ENCODE measurements at places on chromosomes 1 and 21. TPM values are rescaled to one million over a fixed set of nuclear protein-coding genes. Genes with fewer than 3 reads are reported as not detected.

DNA sequence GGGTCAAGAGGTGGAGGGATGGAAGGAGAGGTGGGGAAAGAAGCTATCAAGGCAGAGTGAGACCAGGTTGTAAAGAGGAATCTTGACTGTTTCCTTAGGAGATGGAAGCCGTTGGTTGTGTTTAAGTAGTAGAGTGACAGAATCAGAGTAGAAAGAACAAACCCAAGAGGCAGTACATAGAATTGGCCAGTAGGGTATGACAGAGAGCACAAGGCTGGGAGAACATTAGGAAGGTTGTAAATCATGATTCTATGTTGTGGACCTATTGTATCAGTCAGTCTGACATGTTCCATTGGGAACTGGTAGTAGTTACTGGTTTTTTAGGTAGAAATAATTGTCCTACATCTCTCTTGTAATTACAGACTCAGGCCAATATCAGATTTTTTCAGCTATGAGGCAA lies 486.9 kb upstream of the USP24 start:
- no peak for DNase-seq
- H3K27me3 ChIP-seq, result no peaks in the 10 kb centered on the region
- no peaks in the 10 kb centered on the region for H3K4me1 ChIP-seq
- H3K4me3 ChIP-seq, result no peak overlapping the region

GUCA2A gene
- total RNA-seq, result not detected

DNA sequence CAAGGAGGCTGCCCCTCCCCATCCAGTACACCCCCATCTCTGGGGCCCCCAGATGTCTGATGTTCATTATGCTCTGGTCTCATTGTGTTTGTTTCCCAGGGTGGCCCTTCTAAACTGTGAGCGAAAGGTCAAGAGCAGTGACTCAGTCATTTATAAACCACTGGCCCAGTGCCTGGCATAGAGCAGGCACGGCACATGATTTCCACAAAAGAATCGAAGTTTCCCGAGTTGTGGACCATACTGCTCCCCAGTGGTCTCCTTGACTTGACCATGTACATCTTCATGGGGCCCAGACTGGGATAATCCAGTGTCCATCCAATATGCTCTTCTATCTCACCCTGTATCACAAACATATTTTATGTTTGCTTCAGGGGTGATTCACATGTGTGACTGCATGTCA lies 153.3 kb downstream of the NR5A2 start:
- no peak overlapping the region for H3K4me3 ChIP-seq
- H3K36me3 ChIP-seq, result peaks cover 13% of the 10 kb centered on the region
- H3K27me3 ChIP-seq, result peaks cover under 1% of the 10 kb centered on the region
- no peaks in the 10 kb centered on the region for H3K4me1 ChIP-seq
- DNase-seq, result no peak

FBLIM1 gene
- 76.6 TPM for total RNA-seq

DNA sequence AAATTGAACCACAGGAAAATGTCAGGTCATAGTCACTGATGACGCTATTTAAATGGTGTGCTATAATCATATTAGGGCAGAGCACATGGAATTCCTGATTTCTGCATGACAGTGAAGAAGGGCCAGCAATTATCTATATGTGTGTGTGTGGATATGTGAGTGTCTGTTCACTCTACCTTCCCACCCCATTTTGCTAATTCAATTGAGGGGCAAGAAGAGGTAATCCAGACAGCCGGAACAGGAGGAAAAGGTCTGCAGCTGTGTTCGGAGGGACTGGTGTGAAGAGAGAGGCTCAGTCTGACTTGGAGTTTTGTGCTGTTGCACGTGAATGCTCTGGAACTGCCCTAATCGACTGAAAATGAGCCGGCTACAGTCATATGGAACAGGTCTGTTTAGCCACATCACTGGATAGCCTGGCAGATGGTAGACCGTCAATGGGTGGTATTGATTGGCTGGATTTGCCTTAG lies 5.1 kb upstream of the ELAVL4 start:
- no peak for DNase-seq
- H3K27me3 ChIP-seq, result no peaks in the 10 kb centered on the region
- peaks cover 23% of the 10 kb centered on the region for H3K4me1 ChIP-seq
- no peaks in the 10 kb centered on the region for H3K36me3 ChIP-seq
- no peak overlapping the region for H3K27ac ChIP-seq

PADI2 gene
- 5.1 TPM for total RNA-seq

DNA sequence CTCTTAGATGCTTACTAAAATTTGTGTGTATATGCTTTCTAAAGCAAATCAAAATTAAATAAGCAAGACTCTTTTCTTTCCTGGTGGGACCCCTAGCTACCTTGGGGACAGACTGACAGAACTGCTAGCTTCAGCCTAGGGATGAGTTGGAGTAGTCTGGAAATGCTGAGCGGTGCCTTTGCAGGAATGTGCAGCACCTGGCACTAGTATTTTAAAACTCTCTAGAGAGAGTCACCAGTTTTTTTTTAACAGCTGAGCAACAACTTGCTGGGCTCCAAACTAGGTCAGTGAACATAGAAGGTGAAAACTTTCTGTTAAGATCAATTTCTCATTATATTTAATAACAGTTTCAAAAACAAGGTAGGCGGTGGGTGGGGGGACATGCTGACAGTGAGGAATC lies 56.8 kb downstream of the NUF2 start:
- H3K27ac ChIP-seq, result no peak overlapping the region
- H3K27me3 ChIP-seq, result no peaks in the 10 kb centered on the region
- H3K4me1 ChIP-seq, result peaks cover 5% of the 10 kb centered on the region
- H3K4me3 ChIP-seq, result no peak overlapping the region
- DNase-seq, result no peak
- H3K36me3 ChIP-seq, result 0 out of 2 replicates have a peak, but pooled peaks cover 3% of the 10 kb centered on the region

DNA sequence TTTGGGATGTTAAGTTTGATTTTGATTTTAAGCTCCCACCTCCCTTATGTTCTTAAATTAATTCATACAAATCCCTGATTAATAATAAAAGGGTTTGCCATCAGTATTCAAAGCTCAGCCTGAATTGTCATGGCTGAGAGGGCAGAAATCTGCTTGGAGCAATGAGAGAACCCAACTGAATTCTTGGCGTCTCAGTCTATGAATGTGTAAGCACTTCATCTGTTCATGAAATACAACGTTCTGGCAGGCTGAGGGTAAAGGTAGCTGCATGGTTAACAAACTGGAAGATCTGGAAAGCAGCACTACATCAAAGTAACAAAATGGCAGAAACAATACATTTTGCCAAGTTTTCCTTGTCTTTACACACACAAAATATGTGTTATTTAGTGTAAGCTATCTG lies 95.3 kb downstream of the ACBD6 start:
- no peak overlapping the region for H3K4me3 ChIP-seq
- H3K27me3 ChIP-seq, result no peaks in the 10 kb centered on the region
- peaks cover 13% of the 10 kb centered on the region for H3K36me3 ChIP-seq
- DNase-seq, result no peak
- no peak overlapping the region for H3K27ac ChIP-seq
- H3K4me1 ChIP-seq, result peaks cover 5% of the 10 kb centered on the region

PCAT6 gene
- 11.2 TPM for total RNA-seq

CCDC27 gene
- 0.13 TPM for total RNA-seq

All from WTC11 (cell line).